ENCODE measurements at places on chromosomes 1 and 21. TPM values are rescaled to one million over a fixed set of nuclear protein-coding genes. Genes with fewer than 3 reads are reported as not detected.

- DNase-seq, result no peak
Observed at GRCh38 chr1:162029157-162029556, 5.5 kb upstream of the OLFML2B start.

- no peak for DNase-seq
Observed at GRCh38 chr1:228765168-228765946, 30.1 kb downstream of the RHOU start.

GRCh38 chr1:28882009-28882628, 32.2 kb upstream of the EPB41 start:
- DNase-seq, result peak; percentile 59

GRCh38 chr1:182257369-182258063, 134.1 kb downstream of the GLUL start:
- DNase-seq, result no peak

GRCh38 chr1:29757866-29758780, 521.8 kb downstream of the PTPRU start:
- DNase-seq, result no peak

DNA sequence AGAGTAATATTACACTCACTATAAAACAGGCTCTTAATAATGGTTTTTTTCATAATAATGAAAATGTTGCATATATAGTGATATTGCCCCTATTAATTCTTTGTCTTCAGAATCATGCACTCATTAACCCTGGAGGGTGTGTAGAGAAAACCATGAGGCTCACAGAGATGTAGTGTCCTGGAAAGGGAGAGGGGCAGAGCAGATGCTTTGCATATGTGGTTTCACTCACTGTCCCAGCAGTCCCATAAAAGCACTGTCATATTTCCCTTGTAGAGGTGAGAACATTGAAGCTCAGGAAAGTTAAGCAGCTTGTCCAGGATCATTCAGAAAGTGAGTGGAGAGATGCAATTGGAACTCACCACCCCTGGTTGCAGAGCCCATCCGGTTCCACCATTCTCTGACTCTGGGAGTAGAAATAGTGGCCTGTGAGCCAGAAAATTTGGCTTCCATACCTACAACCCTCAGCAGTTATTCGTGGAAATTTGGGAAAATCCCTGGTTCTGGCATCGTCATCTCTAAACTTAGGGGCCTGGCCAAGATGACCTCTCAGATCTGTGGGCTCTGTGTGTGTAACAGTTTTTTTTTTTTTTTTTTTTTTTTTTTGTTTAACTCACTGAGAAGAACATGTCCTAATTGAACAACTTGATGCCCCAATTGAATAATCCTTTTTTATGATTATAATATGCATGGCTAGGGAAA, 86.4 kb downstream of the RGL1 start:
- DNase-seq, result no peak

DNA sequence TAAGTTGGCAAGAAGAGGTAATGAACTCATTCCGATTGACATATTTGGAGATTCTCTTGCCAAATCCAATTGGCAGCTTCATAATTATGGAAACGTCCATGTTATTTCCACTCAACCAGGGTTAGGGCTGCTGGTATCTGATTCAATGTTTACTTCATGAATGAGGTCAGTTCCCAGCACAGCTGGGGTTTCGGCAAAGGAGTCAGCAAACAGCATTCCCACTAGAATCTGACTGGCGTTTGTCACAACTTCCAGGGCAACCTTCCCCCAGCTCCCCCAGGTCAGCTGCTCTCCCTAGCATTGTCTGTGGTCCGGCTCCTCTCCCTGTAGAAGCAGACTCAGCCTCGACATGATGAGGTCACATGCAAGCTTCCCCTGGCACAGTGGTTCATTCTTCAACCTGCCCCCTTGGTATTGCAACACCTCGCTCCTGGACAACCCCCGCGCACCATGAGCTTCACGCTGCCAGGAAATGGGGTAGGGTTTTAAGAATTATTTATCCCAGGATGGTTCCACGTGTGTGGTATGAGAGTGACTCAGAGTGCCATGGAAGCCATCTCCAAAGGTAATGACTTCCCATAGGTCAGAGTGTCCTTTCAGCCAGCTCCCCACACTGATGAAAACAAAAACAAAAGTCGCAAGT, 100.7 kb upstream of the SLC25A33 start:
- DNase-seq, result peak; percentile 86

DNA sequence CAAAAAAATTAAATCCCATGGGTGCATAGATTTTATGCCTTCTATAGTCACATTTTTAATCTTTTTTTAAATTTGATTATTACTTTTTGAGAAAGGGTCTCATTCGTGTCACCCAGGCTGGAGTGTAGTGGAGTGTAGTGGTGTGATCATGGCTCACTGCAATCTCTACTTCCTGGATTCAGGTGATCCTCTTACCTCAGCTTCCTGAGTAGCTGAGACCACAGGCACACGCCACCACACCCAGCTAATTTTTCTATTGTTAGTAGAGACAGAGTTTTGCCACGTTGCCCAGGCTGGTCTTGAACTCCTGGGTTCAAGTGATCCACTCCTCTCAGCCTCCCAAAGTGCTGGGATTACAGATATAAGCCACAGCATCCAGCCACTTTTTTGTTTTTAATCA, 10.4 kb downstream of the CBR3 start:
- DNase-seq, result no peak

GRCh38 chr1:212819726-212820125, 27.7 kb downstream of the SPATA45 start:
- DNase-seq, result no peak

DNA sequence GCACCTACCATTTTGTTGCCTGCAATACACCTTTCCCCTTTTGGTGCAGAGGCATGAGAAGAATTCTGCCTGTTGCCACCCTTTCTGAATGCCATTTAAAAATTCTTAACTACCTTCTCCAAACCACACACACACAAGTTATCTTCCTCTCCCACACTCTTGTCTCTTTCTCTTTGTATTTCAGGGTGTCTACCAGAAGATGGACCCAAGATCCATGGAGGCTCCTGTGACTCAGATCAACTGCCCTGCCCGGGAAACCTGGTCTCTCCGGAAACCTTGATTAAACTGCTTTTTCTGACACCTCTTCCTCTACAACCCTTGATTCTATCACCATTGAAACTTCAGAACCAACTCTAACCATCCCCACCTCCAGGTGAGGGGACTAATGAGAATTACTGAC, 2.4 kb upstream of the TARS2 start:
- DNase-seq, result peak; percentile 21

- DNase-seq, result peak; percentile 69
Observed at GRCh38 chr1:30700528-30701257, 22.7 kb downstream of the MATN1 start.

The OR2T2 gene
- total RNA-seq, result not detected

The CRP gene
- not detected for total RNA-seq

The LENEP gene
- total RNA-seq, result not detected

The TMPRSS15 gene
- not detected for total RNA-seq

The CA6 gene
- total RNA-seq, result not detected

The CGN gene
- 8.8 TPM for total RNA-seq

The IFI44 gene
- total RNA-seq, result 144 TPM

The AQP10 gene
- total RNA-seq, result not detected

The CR2 gene
- 0.09 TPM for total RNA-seq

Data from astrocyte (in vitro differentiated cells and primary cell).